SJSA1 (cell line): ENCODE measurements at places on chromosomes 7 and 10.

DNA sequence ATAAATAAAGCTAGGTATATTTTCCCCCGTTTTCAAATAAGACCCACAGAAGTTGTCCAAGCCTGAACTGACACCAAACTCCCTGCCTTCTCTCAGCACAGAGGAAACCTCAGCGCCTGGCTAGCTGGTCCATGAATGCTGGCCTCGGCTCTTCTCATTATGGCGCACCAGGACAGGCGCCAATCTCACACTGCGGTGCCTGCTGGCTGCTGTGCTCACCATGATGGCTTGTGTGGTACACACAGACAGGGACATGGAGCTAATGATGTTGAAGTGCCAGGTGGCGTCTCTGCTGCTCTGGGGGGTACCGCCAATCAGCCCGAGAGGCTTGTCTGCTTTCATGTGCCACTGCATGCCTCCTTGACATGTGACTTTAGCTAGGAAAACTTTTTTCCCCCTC lies 43.2 kb upstream of the USP6NL start:
- DNase-seq, result no peak

GRCh38 chr7:57328963-57329362 lies 121.0 kb upstream of the ZNF716 start:
- DNase-seq, result no peak

DNA sequence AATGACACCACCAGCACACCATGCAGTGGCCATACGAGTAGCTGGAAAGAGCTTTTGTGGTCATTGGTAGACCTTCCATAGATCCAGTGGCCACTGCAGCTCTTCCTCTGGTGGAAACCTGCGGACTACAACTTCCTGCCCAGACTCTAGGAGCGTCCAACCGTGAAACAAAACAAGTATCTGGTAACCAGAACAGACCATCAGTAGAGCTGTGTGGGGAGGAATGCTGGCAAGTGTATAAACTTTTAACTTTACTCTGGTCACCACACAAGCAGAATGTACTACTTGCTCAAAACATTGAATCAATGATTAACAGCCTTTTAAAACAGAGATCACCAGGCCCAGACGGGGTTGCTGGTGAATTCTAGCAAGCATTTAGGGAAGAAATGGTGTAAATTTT lies 154.7 kb upstream of the DGKB start:
- no peak for DNase-seq

DNA sequence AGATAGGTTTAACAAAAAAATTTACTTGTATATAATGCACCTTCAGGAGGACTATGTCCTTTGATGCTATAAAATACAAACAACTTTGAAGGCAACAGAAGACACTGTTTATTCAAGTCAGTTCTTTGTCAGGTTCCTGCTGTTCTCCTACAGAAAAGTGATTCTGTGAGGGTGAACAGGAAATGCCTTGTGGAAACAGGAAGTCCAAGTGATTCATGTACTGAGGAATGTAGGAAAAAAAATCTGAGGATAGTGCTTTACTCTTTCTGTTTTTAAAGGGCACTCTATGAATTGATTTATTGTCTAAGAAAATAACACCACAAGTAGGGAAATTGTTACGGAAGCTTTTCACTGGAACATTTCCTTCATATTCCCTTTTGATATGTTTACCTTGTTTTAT lies 171.9 kb downstream of the HDAC9 start:
- peak; percentile 87 for DNase-seq

- DNase-seq, result peak; percentile 74
These were observed 96.7 kb upstream of the PIK3CG start for GRCh38 chr7:106768324-106768751.

GRCh38 chr7:140732416-140732815 lies 35.9 kb downstream of the NDUFB2 start:
- DNase-seq, result no peak

- no peak for DNase-seq
These were observed 6.1 kb downstream of the RASSF4 start for GRCh38 chr10:44965651-44966097.

GRCh38 chr7:132049462-132050304 lies 493.3 kb upstream of the PODXL start:
- no peak for DNase-seq

DNA sequence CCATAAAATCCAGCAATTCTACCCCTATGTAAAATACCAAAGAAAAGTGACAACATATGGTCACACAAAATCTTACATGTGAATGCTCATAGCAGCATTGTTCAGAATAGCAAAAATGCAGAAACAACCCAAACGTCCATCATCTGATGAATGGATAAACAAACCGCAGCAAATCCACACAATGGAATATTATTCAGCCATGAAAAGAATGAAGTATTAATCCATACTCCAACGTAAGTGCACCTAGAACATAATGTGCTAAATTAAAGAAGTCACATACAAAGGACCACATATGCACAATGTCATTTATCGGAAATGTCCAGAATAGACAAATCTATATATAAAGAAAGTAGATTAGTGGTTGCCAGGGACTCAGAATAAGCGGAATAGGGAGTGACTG lies 57.4 kb downstream of the SMURF1 start:
- no peak for DNase-seq

DNA sequence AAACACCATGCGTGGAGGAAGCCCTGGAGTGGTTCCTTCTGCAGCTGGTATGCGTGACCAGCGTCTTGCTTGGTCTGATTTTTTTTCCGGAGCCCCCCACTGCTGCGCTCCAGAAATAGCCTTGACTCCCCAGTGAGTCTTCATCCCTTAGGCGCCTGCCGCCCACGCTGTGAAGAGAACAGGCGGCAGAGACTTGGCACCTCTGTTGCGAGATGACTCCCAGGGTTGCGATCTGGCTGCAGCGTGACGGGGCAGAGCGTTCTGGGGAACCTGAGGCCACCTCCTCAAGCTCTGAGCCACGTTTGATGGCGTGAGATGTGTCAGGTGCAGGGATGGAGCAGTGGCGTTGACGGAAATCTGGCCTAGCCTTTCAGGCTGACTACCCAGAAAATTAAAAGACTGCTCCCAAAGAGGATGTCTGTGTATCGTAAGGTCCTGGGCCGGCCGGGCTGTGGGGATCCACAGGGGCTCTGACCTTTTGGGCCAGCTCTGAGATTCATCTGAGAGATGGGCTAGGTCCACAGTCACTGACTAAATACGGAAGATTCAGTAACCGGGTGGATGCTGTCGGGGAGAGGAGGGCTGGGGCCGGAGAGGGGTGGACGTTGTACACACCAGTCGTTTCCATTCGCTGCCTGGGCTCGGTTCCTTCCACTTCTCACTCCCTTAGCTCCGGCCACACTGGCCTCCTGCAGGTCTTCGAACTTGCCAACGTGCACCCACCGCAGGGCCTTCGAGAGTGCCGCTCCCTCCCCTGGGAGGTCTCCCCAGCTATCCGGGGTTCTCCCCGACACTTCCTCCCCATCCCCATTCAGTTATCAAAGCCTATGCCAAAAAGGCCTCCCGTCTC lies 33.8 kb downstream of the PFKFB3 start:
- DNase-seq, result no peak

DNA sequence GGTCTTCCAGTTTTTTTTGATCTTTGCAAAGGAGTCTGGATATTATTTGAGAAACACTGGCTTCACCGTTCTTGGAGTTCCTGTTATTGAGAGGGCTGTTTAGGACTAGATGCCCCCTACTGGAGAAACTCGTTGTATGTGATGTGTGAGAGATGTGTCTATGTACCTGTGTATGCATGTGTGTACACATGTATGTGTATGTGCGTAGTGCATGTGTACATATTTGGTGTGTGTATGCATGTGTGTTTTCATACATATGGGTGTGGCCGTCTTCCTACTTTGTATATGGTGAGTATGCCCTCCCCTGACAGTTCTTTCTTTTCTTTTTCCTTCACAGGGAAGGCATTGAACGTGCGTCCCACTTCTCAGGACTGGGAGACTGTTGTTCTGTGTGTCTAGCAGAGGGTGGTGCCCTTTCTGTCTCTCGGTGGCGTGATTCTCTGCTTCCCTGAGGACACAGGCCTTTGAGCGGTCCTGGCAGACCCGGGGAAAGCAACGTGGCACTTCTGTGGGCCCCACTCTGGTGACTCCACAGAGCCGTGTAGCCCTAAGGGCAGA lies 3.0 kb upstream of the CALHM3 start:
- no peak for DNase-seq

DNA sequence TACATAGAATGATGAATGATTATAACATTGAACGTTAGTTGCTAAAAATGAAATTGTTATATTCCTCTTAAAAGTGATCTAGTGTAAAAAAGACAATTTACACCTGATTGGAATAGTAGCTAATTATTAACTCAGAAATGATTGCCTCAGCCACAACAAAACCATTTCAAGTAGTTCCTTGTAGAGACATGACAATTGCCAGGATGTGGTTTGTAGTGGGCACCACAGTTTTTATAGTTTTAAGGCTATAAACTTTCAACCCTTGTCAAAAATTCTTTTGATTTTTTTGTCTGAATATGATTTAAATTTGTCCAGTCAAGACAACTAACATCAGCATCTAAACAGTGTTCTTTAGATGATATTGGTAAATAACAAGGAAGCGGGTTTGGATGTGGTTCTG lies 145.2 kb downstream of the SUGCT start:
- no peak for DNase-seq

- no peak for DNase-seq
These were observed 86.6 kb downstream of the FRMPD2 start for GRCh38 chr10:48187713-48188485.

GRCh38 chr10:43278216-43278615 lies 11.4 kb upstream of the RASGEF1A start:
- DNase-seq, result no peak

- DNase-seq, result no peak
These were observed 127.6 kb downstream of the NEBL start for GRCh38 chr10:20769481-20769880.

DNA sequence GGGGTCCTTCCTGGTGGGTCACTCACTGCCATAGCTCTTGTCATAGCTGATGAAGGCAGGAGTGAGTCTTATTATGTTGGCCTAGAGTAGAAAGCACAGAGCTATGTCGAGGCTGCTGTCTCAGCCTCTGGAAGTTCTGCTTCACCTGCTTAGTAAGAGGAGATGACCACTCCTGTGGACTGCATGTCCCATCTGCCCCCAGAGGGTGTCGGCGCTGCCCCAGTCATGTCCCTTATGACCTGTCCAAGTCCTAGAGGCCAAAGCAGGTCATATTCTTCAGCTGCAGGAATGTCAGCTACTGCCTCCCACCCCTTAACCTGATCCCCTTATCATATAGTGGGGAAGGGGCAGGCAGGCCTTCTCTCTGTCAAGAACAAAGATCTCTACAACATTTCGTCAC lies 72.4 kb upstream of the AGK start:
- DNase-seq, result no peak

DNA sequence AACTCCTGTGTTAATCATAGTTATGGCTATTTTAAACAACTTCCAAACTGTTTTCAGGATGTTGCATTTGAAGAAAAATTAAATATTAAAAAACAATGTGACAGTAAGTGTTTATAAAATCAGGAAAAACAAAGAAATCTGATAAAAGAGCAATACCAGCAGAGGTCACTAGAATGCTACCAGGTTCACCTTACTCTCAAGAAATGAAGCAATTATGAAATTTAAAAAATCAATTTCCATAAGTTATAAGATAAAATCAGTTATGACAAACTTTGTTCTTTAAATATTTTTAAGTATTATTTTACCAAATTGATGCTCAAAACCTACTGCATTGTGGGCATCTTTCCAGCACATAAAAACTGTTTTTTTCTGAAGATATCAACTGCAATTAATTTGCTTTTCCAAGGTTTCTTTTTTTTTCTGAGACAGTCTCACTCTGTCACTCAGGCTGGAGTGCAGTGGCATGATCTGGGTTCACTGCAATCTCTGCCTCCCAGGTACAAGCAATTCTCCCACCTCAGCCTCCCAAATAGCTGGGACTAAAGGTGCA lies 50.7 kb upstream of the RHEB start:
- no peak for DNase-seq

DNA sequence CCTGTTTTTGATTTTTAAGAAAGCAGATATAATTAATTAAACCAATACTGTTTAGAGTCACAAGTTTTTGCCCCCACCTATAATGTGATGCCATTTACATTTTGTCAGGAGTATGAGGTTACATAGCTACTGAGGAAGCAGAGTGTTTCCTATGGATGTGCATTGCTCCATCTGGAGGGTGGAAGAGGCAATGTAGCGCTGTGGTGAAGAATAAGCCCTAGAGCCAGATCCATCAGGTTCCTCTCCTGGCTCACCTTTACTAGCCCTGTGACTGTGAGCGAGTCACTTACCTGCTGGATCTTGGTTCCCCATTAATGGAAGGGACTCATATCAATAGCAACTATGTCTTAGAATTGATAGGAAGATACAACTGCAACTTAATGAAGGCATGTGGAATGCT lies 216.0 kb downstream of the GPAM start:
- no peak for DNase-seq

- no peak for DNase-seq
These were observed 25.7 kb downstream of the MYOF start for GRCh38 chr10:93456480-93456879.

DNA sequence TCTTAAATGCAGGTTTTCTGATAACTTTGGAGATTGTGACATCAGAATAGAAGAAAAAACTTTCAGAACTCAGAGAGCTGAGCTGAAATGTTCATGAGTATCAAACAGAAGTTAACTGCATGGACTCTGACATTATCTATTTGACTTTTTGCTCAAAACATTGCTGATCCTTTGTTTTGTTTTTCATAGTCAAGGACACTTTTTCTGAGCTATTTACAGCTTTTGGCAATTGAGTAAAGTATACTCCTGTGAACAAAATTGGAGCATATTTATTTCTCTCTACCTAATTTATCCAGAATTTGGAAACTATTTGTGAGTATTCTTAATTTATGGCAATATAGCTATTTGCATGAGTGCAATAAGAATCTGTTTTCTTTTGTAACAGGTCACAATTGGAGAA lies 11.1 kb downstream of the KCP start:
- no peak for DNase-seq

GRCh38 chr7:77313085-77313484 lies 103.1 kb downstream of the GSAP start:
- no peak for DNase-seq

DNA sequence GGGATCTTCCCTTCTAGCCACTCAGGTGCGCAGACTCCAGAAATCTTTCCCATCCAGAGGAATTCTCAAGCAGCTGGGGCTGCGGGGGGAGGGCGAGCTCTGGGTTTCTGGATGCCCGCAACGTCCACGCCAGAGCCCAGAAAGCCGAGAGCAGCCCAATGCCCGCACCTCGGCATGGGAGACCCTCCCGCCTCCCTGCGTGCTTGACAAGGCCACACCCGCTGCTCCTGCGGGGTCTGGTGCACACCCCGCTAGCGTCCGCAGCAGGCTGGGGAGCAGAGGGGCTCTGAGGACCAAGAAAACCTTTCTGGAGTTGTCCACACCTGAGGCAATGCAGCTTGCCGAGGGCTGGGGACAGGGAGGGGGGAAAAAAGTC lies 66.2 kb downstream of the SLC29A4 start:
- no peak for DNase-seq

GRCh38 chr7:96361116-96361857 lies 39.4 kb upstream of the SLC25A13 start:
- no peak for DNase-seq
